Lung microvascular endothelial cell (primary cell): ENCODE measurements at places on chromosomes 12 and 14. TPM values are rescaled to one million over a fixed set of nuclear protein-coding genes. Genes with fewer than 3 reads are reported as not detected.

Gene C12orf60
- total RNA-seq, result 0.65 and 1.2 TPM in 2 replicates

DNA sequence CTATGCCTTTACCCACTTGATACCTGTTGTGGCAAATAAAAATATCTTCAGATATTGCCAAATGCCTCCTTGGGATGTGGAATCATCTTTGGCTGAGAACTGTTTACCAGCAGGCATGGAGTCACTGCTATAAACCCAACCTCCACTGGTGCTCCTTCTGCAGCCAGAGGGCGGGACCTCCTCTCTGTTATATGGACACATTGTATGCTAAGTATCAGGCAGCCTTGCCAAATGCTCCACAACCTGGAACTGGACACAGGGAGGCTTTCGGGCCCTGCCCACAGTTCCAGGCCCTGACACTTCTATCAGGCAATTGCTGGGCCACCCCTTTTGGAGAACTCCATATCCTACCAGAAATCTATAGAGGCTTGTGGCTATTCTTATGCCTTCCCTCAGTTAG, 201.0 kb downstream of the TMX1 start:
- DNase-seq, result no peak

Gene GALNT16
- under 0.01 TPM in 1 of 2 replicates, not detected in the other for total RNA-seq

GRCh38 chr12:45302621-45303369, 86.9 kb downstream of the ANO6 start:
- peak; percentile 61 for DNase-seq

DNA sequence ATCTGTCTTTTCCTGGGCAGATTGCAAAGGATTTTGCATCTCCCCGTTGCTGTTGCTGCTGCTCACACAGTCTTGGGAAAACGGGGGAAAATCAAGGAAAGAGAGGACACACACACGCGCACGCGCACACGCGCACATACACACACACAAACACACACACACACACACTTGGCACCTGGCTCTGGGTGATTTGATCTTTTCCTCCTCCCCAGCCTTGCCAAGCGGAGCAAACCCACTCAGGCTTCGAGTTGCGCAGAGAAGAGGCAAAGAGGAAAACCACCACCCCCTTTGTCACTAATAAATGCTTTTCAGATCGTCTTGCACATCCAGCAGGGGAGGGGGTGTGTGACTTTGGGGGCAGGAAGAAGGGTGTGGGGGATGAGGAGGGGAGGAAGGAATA, 965 bp upstream of the NOS1 start:
- no peak for DNase-seq

Gene NANOG
- total RNA-seq, result not detected in 2 replicates

DNA sequence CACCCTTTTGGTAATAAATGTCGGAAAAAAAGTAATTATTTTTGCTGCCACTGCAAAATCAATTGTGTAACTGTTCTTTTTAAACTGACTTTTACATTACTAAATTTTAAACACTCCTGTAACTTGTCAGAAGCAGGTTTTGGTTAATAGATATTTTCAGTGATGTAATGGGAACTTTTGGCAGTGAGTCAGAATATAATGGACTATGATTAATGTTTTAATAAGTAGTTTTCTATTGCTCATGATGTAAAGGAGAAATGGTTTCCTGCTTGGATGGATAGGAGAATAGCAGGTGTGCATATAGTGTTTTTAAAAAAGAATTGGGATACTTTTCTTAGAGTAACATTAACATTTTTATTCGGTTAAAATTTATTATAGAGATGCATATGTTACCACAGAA, 58.8 kb downstream of the TRMT5 start:
- peak; percentile 79 for DNase-seq

Gene STON2
- total RNA-seq, result 49.0 and 175 TPM in 2 replicates

DNA sequence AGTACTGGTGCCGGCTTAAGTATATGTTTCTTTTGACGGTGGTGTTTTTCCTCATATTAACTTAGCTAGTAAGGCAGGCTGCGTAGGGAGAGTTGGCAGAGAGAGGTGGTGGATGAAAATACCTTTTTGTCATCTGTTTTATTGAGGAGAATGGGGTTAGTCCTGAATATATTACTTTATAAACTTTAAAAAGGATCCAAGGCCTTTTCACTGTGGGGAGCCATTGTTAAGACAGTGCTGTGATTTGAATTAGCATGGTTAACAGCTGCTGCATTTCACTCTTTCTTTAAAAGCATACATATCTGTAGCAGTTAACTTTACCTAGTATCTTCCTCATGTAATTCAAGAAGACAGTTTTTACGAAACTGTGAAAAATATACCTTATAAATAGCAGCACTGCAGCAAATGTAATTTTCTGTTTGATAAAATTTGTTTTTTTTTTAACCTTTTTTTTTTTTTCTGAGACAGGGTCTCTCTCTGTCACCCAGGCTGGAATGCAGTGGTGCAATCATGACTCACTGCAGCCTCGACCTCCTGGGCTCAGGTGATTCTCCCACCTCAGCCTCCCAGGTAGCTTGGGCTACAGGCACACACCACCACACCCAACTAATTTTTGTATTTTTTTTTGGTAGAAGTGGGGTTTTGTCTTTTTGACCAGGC, 57.1 kb downstream of the AEBP2 start:
- no peak for DNase-seq

- DNase-seq, result no peak
Measured at GRCh38 chr12:94593822-94594442, 56.4 kb downstream of the TMCC3 start.

DNA sequence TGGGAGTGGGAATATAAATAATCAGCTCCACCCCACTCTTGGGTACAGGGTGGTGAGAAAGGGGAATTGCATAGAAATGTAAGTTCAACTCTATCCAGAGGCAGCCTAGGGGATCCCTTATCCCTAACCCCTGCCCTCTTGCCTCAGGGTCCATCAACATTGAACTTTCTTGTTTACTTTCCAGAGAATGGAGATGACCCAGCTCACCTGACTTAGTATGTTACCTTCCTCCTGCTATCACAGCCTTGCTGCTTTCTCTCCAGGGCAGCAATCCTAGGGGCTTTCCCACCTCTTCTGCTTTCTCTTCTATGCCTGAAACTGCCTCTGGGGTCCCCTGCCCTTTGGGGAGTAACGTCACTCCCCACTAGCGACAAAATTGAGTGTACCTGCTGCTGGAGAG, 2.7 kb downstream of the LRP1 start:
- DNase-seq, result no peak

DNA sequence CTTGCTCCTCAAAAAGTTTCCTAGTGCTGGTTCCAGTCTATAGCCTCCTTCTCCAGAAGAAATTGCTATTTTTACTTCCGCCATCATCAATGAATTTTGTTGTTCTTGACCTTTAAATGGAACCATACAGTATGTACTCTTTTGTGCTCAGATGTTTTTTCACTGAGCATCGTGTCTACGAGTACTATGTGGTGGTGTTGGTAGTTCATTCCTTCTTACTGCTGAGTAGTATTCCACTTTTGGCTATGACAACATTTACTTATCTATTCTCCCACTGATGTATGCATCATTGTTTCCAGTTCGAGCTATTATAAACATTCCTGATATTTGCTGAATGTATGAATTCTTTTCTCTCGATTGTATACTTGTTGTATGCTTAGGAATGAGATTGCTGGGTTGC, 28.6 kb downstream of the SLC2A14 start:
- peak; percentile 6 for DNase-seq

Gene SERPINA12
- not detected in 2 replicates for total RNA-seq

Gene PKP2
- total RNA-seq, result 3.1 and 4.6 TPM in 2 replicates

DNA sequence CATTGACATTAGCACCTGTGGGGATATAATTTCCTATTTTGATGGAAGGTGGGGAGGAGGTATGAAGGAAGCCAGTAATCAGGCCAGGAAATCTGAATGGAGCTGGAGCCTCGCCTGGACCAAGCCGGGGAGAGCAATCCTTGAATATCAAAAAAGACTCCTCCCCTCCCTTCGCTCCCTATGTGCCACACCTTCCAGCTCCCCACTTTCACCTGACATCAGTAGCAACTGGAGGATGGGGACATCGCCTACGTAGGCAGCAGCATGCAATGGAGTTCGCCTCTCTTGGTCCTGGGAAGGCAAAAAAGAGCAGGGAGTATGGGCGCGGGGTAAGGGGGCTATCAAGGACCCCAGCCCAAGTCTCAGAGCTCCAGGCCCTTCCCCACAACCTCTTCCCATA, 1.1 kb downstream of the ANKRD52 start:
- DNase-seq, result no peak

DNA sequence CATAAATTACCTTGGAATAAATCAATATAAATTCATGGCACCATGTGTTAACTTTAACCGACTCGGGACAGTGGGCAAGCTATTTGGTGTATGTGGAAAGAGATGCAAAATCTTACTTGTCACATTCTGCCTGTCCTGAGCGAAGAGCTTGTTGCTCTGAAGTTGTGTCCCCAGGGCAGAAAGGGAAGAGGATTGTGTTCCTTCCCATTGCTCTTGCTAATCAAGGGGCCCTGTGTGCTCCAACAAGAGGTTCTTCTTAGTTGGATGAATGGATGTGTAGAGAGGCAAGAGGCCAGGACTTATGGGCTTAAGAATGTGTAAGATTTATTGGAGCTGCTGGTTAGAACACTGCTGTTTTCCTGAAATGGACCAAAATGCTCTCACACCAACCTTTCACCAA, 36.5 kb upstream of the FRS2 start:
- DNase-seq, result no peak

GRCh38 chr12:6928022-6928702, 403 bp downstream of the ATN1 start:
- no peak for DNase-seq

- peak; percentile 66 for DNase-seq
Measured at GRCh38 chr12:26153421-26154154, 28.8 kb upstream of the BHLHE41 start.

GRCh38 chr14:68862954-68863594, 70.2 kb upstream of the ZFP36L1 start:
- DNase-seq, result peak; percentile 78

- no peak for DNase-seq
Measured at GRCh38 chr14:81408595-81408994, 8.5 kb upstream of the STON2 start.

GRCh38 chr12:129127771-129128170, 274.5 kb downstream of the GLT1D1 start:
- no peak for DNase-seq

GRCh38 chr14:35808076-35808637, 938 bp downstream of the RALGAPA1 start:
- DNase-seq, result no peak

Gene SLC5A8
- under 0.01 TPM in 1 of 2 replicates, not detected in the other for total RNA-seq

- DNase-seq, result no peak
Measured at GRCh38 chr12:117970334-117970733, 1.5 kb upstream of the KSR2 start.

- DNase-seq, result no peak
Measured at GRCh38 chr12:44640427-44641190, 235.5 kb downstream of the NELL2 start.

Gene PAX9
- not detected in 2 replicates for total RNA-seq
